ENCODE measurements at places on chromosomes 3 and 15. TPM values are rescaled to one million over a fixed set of nuclear protein-coding genes. Genes with fewer than 3 reads are reported as not detected.

The TRIM71 gene
- 0.48 TPM for total RNA-seq

The HRG gene
- total RNA-seq: 0.13 TPM

The PRSS50 gene
- total RNA-seq: not detected

The NOX5 gene
- total RNA-seq: not detected

The LEKR1 gene
- total RNA-seq: 1.2 TPM

The SAMMSON gene
- total RNA-seq: not detected

The MINDY2 gene
- total RNA-seq: 4.2 TPM

The ZFAND6 gene
- 71.2 TPM for total RNA-seq

The GOLGA6L26 gene
- total RNA-seq: not detected

The OR5K2 gene
- not detected for total RNA-seq

The ROBO1 gene
- 1.7 TPM for total RNA-seq
